ENCODE measurements at places on chromosomes 12 and 14. TPM values are rescaled to one million over a fixed set of nuclear protein-coding genes. Genes with fewer than 3 reads are reported as not detected.

- no peaks in the 10 kb centered on the region for H3K4me1 ChIP-seq
- H3K36me3 ChIP-seq, result no peaks in the 10 kb centered on the region
- no peak overlapping the region for H3K4me3 ChIP-seq
- DNase-seq, result no peak
- H3K27me3 ChIP-seq, result no peaks in the 10 kb centered on the region
Observed at GRCh38 chr14:36928432-36928831, 244.0 kb downstream of the SLC25A21 start.

DNA sequence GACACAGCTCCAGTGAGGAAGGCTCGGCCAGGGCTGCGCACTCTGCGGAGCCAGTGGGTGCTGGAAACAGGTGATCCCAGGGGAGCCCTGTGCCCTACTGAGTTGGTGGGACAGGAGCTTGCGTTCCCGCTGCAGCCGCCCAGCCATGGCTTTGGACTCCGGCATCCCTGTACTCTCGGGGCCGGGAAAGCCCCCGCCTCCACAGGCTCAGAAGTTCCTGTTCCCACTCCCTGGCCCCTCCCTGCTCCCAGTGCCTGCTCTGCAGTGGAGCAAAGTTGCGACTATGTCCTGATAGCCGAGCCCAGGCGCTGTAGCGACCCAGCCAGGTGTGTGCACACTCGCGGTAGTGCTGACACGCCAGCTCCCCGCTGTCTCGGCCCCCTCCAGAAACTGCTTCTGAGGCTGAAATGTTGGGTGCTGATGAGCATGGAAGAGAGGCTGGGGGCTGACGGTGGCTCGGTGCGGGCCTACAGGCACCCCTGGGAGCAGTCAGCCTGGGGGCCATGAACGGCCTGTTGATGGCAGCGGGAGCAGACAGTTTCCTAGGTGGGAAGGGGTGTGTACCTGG, 344.6 kb upstream of the MGAT4C start:
- H3K27ac ChIP-seq, result no peak overlapping the region
- no peak for DNase-seq
- no peak overlapping the region for H3K4me3 ChIP-seq
- no peaks in the 10 kb centered on the region for H3K27me3 ChIP-seq

GRCh38 chr12:29146196-29146595, 2.9 kb upstream of the FAR2 start:
- peaks cover 12% of the 10 kb centered on the region for H3K4me1 ChIP-seq
- no peak overlapping the region for H3K4me3 ChIP-seq
- H3K27me3 ChIP-seq, result no peaks in the 10 kb centered on the region
- no peak for DNase-seq
- H3K36me3 ChIP-seq, result no peaks in the 10 kb centered on the region
- H3K27ac ChIP-seq, result no peak overlapping the region

DNA sequence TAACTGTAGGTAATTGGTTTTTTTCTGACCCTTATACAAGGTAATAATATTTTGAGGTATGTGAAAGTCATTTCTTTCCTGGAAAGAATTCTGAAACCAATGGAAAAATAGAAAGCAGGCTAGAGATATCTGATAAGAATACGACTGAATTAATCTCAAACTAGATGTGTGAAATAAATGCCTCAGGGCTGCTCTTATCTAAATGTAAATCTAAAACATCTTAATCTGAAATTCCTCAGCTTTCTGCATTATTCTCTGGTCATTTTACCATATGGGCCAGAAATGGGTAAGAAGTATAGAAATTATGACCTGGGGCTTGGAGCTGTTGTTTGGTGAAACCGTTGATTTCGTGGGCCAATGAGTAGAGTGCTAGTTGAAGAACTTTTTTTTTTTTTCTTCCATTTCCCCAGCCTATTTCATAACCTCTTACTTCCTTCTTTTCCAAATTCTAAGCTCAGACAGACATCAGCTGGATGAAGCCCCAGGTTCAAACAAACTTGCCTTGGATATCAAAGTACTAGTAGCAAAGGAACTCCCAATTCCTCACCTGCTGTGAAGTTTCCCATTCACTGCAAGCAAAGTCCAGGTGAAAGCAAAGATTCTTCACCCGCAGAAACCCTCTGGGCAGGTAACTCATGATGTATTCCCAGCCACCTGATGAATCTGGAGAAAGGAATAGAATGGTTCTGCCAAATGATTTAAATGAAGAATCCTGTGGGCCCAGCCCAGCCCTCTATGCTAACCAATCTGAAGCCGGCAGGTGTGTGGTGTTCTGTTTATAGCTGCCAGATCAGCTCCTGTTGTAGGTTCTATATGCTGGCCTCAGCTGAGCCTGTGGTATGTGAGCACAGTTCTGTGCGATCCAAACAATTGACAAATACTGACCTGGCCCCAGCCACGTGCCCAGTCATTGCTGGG, 9.7 kb upstream of the FOS start:
- H3K4me1 ChIP-seq, result peaks cover 2% of the 10 kb centered on the region
- no peaks in the 10 kb centered on the region for H3K27me3 ChIP-seq
- no peaks in the 10 kb centered on the region for H3K36me3 ChIP-seq
- no peak overlapping the region for H3K4me3 ChIP-seq

DNA sequence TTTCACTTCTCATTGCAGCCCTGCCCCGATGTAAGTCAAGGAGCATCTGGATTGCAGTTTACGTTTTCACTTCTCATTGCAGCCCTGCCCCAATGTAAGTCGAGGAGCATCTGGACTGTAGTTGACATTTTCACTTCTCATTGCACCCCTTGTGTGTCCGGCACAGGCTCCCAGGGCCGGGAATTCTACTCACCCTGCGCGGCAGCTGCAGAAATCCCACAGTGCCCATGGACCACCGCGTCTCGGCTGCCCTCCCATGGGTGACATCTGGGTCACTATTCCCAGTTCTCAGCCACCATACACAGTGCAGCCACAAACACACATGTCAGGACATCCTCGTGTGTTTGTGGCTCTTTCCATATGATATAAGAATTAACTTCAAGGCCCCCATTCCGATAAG, 378.5 kb downstream of the ADGRD1 start:
- DNase-seq, result no peak
- no peak overlapping the region for H3K27ac ChIP-seq
- no peaks in the 10 kb centered on the region for H3K4me1 ChIP-seq
- H3K4me3 ChIP-seq, result no peak overlapping the region

GRCh38 chr12:117042171-117042842, 56.9 kb downstream of the TESC start:
- DNase-seq, result no peak
- H3K36me3 ChIP-seq, result no peaks in the 10 kb centered on the region
- no peaks in the 10 kb centered on the region for H3K4me1 ChIP-seq

DNA sequence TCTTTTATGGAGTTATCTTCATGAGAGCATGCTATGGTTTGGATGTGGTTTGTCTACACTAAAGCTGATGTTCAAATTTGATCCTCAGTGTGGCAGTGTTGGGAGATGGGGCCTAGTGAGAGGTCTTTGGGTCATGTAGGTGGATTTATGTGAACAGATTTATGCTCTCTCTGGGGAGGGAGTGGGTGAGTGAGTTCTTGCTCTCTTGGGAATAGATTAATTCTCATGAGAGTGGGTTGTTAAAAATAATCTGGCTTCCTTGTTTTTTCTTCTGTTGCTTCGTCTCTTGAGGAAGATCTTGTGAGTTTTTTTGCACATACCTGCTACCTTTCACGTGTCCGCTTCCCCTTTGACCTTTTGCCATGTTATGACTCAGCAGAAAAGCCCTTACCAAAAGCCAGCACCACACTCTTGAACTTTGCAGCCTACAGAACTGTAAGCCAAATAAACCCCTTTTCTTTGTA, 20.5 kb downstream of the DERA start:
- H3K4me1 ChIP-seq, result no peaks in the 10 kb centered on the region
- H3K27ac ChIP-seq, result no peak overlapping the region
- H3K4me3 ChIP-seq, result no peak overlapping the region
- no peaks in the 10 kb centered on the region for H3K36me3 ChIP-seq

DNA sequence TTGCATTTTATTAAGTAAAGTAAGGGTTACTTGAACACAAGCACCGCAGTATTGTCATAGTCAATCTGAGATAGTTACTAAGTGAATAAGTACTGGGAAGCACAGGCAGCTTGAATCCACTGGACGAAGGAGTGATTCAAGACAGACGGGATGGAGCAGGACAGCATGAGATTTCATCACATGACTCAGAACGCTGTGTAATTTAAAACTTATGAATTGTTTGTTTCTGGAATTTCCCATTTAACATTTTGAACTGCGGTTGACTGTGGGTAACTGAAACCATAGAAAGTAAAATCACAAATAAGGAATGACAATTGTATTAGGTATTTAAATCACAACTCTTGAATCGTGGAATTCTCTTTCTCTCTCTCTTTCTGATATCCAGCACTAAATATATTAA, 1630.4 kb upstream of the SEL1L start:
- DNase-seq, result no peak
- H3K27ac ChIP-seq, result no peak overlapping the region
- H3K4me3 ChIP-seq, result no peak overlapping the region
- H3K27me3 ChIP-seq, result no peaks in the 10 kb centered on the region
- H3K36me3 ChIP-seq, result no peaks in the 10 kb centered on the region
- no peaks in the 10 kb centered on the region for H3K4me1 ChIP-seq

DNA sequence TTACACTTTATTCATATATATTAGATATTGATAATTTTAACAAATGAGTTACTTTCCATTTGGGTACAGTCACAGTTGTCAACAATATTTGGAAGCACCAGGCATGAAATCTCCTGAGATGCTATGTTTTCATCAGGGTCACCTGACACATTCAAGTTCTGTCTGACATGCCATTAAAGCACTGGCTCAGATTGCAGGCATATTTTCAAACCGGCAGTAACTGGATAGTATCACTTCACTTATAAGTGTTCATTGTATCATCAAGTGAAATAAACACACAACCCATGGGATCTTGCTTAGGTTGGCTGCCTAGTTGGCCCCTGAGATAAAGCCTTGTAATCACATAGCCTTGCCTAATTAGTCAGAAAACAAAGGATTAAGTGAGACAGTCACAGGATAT, 4.8 kb downstream of the IFNG start:
- DNase-seq, result no peak
- peaks cover 18% of the 10 kb centered on the region for H3K4me1 ChIP-seq
- no peaks in the 10 kb centered on the region for H3K27me3 ChIP-seq
- H3K36me3 ChIP-seq, result no peaks in the 10 kb centered on the region

- no peaks in the 10 kb centered on the region for H3K4me1 ChIP-seq
- H3K36me3 ChIP-seq, result no peaks in the 10 kb centered on the region
- H3K4me3 ChIP-seq, result no peak overlapping the region
- H3K27me3 ChIP-seq, result peaks cover 6% of the 10 kb centered on the region
- H3K27ac ChIP-seq, result no peak overlapping the region
Observed at GRCh38 chr12:55682087-55682796, 25.5 kb downstream of the ITGA7 start.

DNA sequence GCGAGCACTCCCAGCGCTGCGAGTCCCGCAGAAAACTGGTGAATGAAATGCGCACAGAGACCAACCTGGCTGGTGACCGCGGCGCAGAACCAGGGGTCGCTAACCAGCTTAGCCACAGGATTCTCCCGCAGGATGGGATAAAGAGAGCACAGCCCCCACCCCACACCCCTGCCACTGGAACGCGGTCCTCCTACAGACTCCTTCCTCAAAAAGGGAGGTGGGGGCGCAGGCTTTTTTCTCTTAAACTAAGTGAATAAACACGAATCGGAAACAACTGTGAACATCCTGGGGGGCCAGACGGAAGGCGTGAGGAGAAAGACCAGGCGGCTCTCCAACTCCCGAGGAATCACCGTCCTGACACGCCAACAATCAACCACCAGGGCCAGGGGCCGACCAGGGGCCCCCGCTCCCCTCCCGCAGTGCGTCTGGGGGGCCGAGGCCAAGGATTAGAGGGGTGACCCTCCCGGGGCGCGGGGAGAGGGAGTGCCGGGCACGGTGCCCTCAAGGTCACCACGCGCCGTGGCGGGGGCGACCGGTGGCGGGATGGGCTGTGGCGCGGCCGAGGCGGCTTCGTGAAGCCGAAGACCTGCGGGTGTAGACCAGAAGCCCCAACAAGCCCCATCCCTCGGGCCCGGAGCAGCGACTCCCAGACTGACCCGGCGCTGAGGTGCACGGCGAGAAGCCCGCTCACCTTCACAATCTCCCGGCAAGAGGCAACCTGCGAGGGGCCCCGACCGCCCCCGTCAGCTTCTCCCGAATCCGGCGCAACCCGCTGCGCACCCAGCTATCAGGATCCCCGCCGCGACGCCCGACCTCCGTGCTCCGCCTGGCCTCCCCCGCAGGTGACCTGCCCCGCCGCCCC, 704 bp downstream of the ATP2B1 start:
- DNase-seq, result peak; percentile 44
- no peaks in the 10 kb centered on the region for H3K27me3 ChIP-seq
- H3K4me3 ChIP-seq, result peak overlapping the region; percentile 78
- H3K4me1 ChIP-seq, result peaks cover 42% of the 10 kb centered on the region
- peak overlapping the region; percentile 97 for H3K27ac ChIP-seq

DNA sequence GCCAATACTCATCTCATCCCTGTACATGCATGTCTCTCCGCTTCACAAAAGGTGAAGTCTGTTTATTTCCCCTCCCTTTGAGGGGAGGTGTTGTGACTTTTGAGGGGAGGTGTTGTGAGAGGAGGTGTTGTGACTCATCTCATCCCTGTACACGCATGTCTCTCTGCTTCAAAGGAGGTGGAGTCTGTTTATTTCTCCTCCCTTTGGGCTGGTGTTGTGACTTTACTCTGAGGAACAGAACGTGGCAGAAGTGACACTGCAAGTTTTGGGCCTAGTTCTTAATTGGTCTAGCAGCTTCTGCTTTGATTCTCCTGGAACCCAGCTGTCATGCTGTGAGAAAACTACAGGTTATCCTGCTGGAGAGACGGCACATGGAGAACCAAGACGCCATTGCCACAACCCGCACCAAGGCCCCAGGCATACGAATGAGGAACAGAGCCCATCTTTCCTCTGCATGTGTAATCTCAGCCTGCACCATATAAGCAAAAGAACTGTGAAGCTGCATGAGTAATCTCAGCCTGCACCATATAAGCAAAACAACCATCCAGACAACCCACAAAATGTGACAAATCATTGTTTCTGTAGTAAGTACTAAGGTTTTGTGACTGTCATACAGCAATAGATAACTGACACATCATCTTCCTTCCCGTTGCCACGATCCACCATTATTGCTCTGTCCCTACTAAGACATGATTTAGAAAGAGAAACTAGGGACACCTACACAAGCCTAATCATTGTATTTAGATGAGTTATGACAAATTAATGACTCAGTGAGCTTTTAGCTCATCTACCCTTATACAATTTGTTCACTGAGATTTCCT, 30.0 kb downstream of the GALNT4 start:
- H3K4me3 ChIP-seq, result no peak overlapping the region
- no peaks in the 10 kb centered on the region for H3K36me3 ChIP-seq
- no peaks in the 10 kb centered on the region for H3K4me1 ChIP-seq
- H3K27ac ChIP-seq, result no peak overlapping the region
- no peaks in the 10 kb centered on the region for H3K27me3 ChIP-seq

- no peaks in the 10 kb centered on the region for H3K4me1 ChIP-seq
- H3K36me3 ChIP-seq, result no peaks in the 10 kb centered on the region
- H3K27me3 ChIP-seq, result no peaks in the 10 kb centered on the region
- no peak overlapping the region for H3K4me3 ChIP-seq
Observed at GRCh38 chr14:33019346-33019745, 80.7 kb downstream of the NPAS3 start.

- no peaks in the 10 kb centered on the region for H3K4me1 ChIP-seq
- no peak overlapping the region for H3K27ac ChIP-seq
- H3K27me3 ChIP-seq, result no peaks in the 10 kb centered on the region
- peaks cover 12% of the 10 kb centered on the region for H3K36me3 ChIP-seq
Observed at GRCh38 chr14:77508249-77508648, 9.6 kb upstream of the ISM2 start.

Gene SMIM41
- not detected for total RNA-seq

Gene CCDC197
- not detected for total RNA-seq

Gene ZNF891
- 2.1 TPM for total RNA-seq

Gene TAS2R7
- not detected for total RNA-seq

Gene HAL
- total RNA-seq, result 0.09 TPM

Gene DBX2
- total RNA-seq, result not detected

Gene NR4A1
- 20.4 TPM for total RNA-seq

Gene PRICKLE1
- total RNA-seq, result not detected
